ENCODE measurements at places on chromosomes 6 and 20. TPM values are rescaled to one million over a fixed set of nuclear protein-coding genes. Genes with fewer than 3 reads are reported as not detected.

Gene SLC26A8
- polyA plus RNA-seq, result 0.51 TPM

Gene NR2E1
- polyA plus RNA-seq, result 0.09 TPM

Gene STX11
- 2.0 TPM for polyA plus RNA-seq

DNA sequence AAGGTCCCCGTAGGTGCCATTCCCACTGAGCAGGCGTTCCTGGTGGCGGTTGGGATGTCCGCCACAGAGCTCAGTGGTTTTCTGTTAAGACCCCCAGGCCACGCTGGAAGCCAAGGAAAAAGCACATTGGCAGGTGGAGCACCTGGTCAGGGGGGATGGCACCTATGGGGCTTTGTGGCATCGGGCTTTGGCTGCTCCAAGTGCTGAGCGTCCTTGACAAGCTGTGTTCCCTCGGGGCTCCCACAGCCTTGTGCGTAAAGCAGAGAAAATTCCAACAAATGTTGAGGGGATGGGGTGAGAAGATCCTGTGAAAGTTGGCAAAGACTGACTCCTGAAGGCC lies 135.4 kb downstream of the JPH2 start:
- no peak for DNase-seq

DNA sequence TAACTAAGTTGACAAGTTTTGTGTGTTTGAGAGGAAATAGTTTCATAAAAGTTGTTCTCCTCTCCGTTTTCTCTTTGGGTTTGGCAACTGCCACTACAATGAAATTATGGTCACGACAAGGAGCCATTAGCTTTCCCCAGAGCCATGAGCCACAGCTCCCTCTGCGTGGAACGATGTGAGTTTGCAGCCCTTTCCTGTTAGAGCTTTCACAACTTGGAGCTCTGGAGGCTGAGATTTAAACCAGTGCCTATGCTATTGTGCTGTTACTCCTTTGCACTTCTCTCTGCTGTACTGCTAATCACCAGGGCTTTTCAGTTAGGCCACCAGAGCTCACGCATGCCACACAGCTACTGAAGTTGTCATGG lies 29.3 kb upstream of the TXNDC5 start:
- DNase-seq, result no peak

Gene HLA-DQB2
- 2.1 TPM for polyA plus RNA-seq

Gene NMBR
- 0.46 TPM for polyA plus RNA-seq

Gene KCNB1
- polyA plus RNA-seq, result 0.54 TPM

- no peak for DNase-seq
These were observed 82.7 kb upstream of the CNR1 start for GRCh38 chr6:88248709-88249321.

Gene PRDM1
- 5.0 TPM for polyA plus RNA-seq

DNA sequence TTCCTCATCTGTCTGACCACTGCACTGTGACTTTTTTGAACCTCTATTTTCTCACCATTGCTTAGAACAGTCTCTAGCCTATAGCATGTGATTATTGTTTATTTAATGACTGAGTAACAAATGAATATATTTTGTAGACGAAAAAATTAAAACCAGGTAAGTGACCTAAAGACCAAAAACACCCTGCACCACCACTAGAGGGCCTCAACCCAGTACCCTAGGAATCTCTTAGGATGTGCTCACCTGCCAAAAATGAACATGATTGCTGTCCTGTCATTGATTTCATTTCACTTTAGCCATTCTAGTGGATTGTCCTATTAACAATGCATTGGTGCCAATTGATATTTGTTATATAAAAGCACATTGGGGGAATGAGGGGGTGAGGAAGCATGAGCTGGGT lies 199.1 kb downstream of the COL9A1 start:
- DNase-seq, result no peak
